ENCODE measurements at places on chromosomes 1 and 21.

GRCh38 chr21:40425981-40426380 lies 421.0 kb downstream of the DSCAM start:
- DNase-seq, result no peak

- no peak for DNase-seq
Measured at GRCh38 chr1:49995734-49996133, 28.0 kb downstream of the AGBL4 start.

- peak; percentile 17 for DNase-seq
Measured at GRCh38 chr1:207923121-207923520, 12.2 kb upstream of the CD34 start.

DNA sequence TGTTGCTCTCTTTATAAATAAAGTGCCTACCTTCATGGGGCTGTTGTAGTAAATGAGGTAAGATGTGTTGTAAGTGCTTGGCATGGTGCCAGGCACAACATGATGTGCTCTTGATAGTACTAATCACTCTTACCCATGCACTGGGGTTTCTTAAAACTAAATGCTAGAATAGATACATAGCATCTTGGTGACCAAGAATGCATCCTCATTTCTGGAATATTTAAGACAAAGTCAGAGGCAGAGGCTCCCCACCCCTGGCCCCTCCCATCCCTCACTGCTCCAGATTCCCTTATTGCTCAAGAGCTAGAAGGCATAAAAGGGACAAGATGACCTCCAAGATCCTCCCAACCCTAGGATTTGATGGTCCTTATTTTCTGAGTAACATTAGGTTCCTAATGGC lies 61.3 kb downstream of the GLUL start:
- DNase-seq, result no peak

DNA sequence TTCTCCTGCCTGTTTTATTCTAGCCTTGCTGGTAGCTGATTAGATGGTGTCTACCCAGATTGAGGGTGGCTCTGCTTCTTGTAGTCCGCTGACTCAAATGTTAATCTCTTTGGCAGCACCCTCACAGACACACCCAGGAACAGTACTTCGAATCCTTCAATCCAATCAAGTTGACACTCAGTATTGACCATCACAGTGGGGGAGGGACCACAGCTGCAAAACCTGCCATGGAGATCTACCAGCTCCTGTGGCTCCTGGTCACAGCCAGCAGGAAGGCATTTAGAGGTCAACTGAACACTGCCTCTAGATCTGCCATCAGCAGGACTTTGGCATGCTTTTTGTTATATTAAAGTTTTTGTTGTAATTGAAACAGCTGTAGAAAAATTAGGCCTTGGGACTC lies 146.9 kb downstream of the RWDD3 start:
- DNase-seq, result peak; percentile 34

GRCh38 chr1:3687504-3687903 lies 35.2 kb downstream of the TP73 start:
- no peak for DNase-seq

DNA sequence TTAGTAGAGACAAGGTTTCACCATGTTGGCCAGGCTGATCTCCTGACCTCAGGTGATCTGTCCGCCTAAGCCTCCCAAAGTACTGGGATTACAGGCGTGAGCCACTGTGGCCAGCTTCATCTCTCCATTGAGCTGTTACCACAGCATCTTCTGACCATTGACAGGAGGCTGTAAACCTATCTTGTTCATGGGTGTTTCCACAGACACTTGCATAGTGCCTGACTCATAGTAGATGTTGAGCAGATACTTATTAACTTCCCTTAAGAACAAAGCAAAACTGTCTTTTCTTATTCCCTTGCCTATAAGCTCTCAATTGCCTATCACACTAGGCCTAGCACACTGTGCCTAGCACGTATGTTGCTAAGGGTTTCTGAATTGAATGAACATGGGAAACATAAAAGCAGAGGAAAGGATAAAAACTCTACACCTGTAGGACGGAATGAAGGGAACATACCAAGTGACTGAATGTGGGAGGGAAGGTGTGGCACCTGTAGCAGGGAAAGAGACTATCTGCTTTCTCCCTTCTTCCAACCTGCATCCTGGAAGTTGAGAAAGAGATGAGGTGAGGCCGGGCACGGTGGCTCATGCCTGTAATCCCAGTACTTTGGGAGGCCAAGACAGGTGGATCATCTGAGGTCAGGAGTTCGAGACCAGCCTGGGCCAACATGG lies 1.2 kb upstream of the C1orf54 start:
- DNase-seq, result no peak

DNA sequence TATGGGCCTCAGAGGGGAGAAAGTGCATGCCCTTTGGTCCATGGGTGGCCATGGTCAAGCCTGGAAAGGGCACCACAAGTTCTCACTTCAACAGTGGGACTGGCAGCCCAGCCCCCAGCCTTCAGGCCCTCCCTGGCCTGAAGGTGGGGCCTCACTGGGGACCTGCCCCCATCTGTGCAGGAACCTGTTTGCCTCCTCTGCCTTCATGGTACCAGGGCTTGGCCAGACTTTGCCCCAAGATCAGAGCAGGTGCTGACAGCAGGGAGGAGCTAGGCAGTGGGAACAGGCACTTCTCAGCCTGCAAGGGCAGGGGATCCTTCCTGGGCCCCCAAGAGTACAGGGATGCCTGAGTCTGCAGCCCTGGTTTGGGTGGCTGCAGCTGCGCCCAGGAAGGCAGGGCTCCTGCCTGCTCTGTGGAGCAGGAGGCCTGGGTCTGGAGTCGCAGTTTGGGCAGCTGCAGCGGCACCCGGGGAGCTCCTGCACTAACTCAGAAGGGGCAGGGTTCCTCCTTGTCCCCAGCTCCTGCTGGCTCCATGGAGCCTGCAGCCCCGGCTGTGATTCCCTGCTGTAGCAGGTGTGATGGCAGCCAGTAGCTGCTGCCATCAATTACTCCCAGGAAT lies 460.1 kb upstream of the NCAM2 start:
- no peak for DNase-seq

- DNase-seq, result no peak
Measured at GRCh38 chr1:67451356-67451755, 21.2 kb upstream of the SERBP1 start.

DNA sequence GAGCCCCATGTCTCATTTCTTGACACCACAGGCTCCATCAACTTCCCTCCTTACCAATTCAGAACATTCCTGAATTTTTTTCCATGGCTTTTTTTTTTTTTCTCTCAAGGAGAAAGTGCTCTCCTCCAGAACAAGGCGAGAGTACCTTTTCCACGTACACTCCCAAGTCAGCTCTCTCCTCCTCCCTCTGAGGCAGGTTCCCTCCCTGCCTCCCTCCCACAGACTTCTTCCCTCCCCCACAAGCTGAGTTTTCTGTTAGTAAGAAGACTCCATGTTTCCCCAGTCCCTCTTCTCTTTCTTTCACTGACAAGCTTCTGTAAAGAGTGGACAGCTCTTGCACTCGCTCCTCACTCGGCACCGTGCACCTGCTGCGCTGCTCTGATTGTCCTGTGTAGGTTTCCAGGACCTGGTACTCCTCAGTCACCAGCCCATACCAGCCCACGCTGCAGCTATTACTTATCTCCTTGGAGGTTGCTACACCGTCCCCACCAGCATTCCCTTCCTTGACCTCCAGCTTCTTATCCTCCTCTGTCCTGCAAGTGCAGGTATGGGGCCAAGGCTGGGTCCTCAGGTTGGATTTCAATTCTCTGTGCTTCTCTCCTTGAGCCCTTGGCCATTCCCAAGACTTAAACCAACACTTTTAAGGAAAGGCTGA lies 3.8 kb downstream of the TRAF5 start:
- no peak for DNase-seq

DNA sequence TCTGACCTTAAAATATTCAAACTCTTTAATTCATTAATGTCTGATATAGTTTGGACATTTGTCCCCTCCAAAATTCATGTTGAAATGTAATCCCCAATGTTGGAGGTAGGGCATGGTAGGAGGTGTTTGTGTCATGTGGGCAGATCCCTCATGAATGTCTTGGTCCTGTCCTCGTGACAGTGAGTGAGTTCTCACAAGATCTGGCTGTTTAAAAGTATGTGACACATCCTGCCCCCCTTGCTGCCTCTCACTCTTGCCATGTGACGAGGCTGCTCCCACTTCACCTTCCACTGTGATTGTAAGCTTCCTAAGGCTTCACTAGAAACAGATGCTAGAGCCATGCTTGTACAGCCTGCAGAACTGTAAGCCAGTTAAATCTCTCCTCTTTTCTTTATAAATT lies 21.3 kb upstream of the FBXO28 start:
- no peak for DNase-seq

GRCh38 chr21:28133116-28133515 lies 859.6 kb downstream of the LTN1 start:
- DNase-seq, result no peak

DNA sequence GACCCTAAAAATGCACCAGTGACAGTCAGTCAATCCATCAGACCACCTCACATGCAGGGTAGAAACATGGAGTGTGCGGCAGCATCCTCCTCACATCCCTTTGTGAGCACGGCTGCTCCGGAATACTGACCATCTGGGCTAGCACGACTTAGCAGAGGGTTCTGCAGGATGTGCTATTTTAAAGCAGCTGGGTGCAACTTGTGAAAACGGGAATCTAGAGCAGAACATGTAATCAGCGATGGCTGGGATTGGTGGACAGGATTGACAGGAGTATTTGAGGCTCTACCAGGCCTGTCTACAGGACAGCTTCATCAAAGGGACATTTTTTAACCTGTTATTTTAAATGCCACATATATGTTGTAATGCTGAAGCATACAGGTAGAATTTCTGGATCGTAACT lies 16.8 kb upstream of the PLEKHM2 start:
- DNase-seq, result no peak

- peak; percentile 27 for DNase-seq
Measured at GRCh38 chr1:237171454-237172117, 129.6 kb downstream of the RYR2 start.

- no peak for DNase-seq
Measured at GRCh38 chr21:46226920-46227599, 1.5 kb downstream of the LSS start.

- no peak for DNase-seq
Measured at GRCh38 chr1:14786109-14786675, 187.7 kb downstream of the KAZN start.

DNA sequence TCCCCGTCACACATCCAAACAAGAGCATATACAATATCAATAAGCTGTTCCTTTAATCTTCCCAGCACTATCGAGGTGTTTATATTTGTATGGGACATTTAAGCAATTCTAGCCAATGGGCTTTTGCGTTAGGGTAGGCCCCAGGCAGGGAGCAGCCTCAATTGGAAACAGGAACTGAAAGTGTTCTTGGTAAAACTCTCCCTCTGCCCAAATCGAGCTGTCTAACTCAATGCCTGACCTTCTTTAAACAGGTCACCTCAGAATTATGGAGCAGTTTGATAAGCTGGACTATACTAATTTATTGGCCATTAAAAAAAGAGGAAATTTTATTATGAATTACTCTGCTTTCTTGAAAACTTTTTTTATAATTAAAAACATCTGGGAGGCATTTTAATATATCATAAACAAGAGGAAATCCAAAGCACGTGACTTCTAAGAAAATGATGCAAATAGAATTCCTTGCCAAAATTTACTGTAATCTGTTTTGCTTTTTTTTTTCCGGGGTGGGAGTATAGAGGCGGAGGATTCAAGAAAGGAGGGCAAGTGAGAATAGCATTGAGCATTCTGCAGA lies 498.1 kb downstream of the LMO4 start:
- peak; percentile 70 for DNase-seq

GRCh38 chr1:225428881-225429455 lies 1.1 kb upstream of the LBR start:
- DNase-seq, result no peak

DNA sequence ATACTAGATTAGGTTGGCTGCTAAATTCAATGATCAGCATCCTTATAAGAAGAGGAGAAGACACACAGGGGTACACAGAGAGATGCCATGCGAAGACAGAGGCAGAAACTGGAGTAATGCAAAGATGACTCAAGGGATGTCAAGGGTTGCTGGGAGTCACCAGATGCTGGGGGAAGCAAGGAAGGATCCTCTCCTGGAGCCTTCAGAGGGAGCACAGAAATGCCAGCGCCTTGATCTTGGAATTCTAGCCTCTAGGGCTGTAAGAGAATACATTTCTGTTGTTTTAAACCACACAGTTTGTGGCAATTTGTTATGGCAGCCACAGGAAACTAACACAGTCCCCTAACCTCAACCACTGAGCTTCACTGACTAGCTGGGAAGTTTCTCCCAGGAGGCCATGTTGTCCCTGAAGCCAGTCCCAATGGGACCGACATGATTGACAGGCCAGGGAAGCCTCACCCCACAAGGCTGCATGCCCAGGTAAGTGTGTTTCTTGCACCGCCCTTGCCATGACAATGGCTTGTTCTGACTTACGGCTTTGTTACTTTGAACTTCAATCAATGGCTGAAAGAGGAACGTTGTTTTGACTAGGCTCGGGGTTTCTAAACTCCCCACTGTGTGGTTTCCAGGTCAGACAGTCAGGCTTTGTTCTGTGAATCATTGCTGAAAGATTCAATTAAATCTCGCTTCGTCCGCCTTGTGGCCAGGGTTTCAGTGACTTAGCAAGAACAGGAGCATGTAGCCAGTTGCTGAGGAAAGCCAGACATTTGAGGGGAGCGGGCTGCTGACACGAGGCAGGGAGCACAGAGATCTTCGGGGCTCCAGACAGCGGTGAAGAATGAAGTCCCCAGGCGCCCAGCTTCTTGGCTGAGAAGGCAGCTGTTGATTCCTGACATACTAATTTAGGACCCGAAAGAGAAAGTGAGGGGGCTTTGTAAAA lies 62.3 kb downstream of the RUNX1 start:
- peak; percentile 75 for DNase-seq

- peak; percentile 69 for DNase-seq
Measured at GRCh38 chr1:205451202-205451601, 4.6 kb downstream of the BLACAT1 start.

DNA sequence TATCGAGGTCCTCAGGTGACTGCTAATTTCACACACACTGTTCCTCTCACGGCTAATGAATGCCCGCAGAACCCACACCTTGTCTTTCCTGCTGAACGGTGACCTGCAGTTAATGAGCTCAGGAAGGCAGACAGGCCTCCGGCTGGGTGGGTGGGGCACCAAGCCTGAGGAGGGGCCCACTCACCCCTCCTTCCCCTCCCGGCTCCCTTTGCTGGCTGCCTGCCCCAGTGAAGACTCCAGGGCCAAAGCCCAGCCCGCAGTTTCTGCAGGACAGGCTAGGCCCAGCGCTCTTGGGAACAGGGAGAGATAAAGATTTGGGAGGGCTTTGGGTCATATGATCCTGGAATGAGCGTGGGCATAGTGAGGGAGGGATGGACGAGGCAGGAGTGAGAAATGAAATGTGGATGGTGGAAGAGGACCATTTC lies 26.4 kb downstream of the FOXO6 start:
- DNase-seq, result peak; percentile 90

DNA sequence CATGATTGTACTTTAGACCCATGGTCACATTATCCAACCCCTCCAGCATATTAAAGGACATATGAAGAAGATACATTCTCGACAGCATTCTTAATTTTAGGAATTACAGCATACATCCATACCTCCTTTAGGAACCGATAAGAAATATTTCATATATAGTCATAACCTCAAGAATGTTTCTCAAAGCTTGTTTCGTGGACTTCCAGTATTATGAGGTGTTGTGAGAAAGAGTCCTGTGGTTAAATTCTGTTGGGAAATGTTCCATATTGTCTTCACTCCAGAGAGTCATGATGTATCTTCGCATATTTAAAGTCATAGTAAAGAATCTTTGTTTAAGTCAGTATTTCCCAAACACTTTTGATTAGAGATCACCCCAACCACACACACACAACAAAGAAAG lies 321.0 kb upstream of the SNX7 start:
- DNase-seq, result no peak

GRCh38 chr1:19715334-19716203 lies 50.9 kb downstream of the HTR6 start:
- peak; percentile 97 for DNase-seq
